Right lobe of liver (tissue), 6 donors: ENCODE measurements at places on chromosomes 13 and 19.
A peak's percentile ranks its signal among the peaks of the same experiment; 100 is the strongest.

DNA sequence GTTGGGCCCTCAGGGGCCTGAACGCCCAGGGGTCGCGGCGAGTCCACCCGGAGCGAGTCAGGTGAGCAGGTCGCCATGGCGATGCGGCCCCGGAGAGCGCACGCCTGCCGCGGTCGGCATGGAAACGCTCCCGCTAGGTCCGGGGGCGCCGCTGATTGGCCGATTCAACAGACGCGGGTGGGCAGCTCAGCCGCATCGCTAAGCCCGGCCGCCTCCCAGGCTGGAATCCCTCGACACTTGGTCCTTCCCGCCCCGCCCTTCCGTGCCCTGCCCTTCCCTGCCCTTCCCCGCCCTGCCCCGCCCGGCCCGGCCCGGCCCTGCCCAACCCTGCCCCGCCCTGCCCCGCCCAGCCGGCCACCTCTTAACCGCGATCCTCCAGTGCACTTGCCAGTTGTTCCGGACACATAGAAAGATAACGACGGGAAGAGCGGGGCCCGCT is at the start of gene CCNA1:
CCNA1 (plus strand) TSS at position 390 of the 439 bp plus-strand sequence. CDS start 562 bp downstream, outside the sequence.
- DNase-seq = no peak

DNA sequence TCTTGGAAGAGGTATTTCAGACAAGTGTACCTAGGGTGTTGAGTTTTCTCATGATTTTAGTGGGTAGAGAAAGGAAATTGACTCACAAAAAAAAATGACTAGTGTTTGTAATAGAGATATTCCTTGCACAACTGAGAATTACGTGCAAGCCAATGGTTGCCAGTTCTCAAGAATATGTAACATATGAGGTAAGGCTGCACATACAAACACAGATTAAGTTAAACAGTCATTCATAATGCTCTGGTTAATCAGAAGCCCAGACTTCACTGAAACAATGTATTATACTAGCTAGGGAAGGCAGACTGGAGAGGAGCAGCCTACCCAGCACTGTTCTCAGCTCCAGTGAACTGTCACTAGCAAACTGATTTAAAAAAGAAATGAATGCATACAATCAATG is 418.3 kb downstream of the DIAPH3 start:
- no peak for DNase-seq

DNA sequence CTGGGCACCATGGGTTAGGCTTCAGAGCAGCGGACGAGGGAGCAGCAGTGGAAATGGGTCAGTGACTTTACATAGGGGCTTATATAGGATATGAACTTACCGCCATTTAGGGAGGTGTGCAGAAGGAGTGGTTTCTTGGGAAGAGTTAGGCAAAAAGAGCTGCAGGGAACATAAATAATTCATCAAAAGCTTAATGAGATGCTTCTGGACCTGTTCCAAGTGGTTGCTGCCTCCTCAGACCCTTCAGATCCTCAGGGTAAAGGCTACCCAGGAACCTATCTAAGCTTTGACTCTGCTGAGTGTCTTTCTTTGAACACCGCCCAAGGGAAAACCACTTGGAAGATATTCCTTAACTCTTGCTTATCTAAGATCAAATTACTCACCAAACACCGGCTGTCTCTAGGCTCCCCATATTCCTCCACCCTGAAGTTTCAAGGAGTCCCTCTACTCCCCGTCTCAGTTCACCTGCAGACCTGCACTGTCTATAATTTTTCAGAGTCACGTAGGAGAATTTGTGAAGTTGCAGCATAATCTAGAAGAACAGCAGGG is at the start of gene IGFL4:
IGFL4 (minus strand) TSS at position 51 of the 549 bp plus-strand sequence; CDS start at position 11, 40 bp downstream.
- DNase-seq = no peak

DNA sequence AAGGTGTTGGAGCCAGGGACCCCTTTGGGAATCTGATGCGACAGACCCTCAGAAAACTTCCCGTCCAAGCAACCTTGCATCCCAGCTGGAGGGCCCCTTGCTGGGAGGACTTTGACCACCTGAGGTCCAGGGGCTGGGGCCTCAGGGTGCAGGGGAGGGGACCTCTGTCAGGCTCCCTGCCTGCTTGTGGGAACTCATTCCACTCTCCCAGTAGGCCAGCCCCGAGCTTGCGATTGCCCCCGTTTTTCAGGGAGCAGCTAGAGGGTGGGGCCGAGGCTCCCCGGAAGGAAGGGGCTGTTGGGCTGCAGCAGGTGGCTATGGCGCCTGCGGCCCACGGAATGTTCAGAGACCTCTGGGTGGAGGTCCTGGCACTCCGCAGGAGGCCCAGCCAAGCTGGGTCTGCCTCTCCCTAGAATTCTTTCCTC is 2.8 kb downstream of the GNA11 start:
- peak; percentile 42 for DNase-seq

DNA sequence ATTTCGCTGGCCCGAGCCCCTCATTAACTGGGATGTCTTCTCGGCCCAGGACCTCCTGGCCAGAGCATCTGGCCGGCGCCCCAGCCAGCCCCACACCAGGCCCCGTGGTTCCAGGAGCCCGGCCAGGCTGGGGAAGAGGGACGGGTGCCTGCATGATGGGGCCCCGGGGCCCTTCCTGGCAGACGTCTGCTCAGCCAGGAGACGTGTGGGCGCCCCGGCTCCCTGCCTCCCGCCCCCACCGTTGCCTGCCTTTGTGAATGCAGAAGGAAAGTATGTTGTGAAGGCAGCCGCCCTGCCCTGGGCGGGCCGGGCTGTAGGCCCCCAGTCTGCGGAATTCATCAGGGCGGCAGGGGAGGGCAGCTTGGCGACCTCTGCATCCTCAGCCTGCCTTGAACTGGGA is 4.4 kb upstream of the COMP start:
- DNase-seq = no peak

DNA sequence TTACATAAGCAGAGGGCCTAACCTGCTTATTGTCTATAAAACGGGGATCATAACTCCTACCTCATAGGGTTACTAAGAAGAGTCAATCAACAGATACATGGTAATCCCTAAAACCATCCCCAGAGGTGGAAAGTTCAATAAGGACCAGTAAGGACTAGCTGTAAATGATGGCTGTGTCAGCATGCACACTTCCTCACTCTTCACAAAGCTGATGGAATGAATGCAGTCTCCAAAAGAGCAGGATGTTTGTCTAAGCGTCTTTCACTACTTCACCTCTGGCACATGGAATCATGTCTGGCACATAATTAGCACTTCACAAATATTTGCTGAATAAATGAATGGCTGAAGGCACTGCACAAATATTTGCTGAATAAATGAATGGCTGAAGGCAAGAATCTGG is 134.2 kb downstream of the MIPEP start:
- DNase-seq = no peak

GRCh38 chr19:37654629-37655300 is 500 bp downstream of the ZFP30 start:
- DNase-seq = peak; percentile 40

DNA sequence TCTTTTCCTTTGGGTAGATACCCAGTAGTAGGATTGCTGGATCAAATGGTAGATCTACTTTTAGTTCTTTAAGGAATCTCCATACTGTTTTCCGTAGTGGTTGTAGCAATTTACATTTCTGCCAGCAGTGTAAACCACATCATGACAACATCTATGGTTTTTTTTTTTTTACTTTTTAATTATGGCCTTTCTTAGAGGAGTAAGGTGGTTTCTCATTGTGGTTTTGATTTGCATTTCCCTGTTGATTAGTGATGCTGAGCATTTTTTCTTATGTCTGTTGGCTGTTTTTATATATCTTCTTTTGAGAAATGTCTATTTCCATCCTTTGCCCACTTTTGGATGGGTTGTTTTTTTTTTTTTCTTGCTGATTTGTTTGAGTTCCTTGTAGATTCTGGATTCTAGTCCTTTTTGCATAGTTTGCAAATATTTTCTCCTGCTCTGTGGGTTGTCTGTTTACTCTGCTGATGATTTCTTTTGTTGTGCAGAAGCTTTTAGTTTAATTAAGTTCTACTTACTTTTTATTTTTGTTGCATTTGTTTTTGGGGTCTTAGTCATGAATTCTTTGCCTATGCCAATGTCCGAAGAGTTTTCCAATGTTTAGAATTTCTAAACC is 38.8 kb downstream of the TDRD3 start:
- no peak for DNase-seq

DNA sequence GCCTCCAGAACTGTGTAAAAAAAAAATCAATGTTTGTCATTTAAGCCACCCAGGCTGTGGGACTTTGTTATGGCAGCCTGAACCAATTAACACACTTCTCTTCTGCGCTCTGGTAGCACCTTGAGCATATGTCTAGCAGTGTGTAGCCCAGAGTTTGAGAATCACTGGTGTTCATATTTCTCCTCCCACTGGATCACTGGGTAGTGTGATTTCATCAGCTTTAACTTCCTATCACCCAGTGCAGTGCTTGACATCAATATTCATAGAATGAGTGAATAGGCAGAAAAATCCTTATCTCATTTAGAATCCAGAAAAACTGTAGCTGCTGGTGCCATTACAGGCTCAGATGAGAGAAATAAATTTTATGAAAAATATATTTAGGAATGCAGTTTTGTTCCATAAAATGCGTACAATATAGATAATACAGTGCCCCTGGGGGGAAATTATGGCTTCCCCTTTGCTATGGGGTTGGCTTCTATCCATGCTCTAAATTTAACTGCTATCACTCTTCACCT is 30.7 kb upstream of the WASF3 start:
- DNase-seq = no peak

DNA sequence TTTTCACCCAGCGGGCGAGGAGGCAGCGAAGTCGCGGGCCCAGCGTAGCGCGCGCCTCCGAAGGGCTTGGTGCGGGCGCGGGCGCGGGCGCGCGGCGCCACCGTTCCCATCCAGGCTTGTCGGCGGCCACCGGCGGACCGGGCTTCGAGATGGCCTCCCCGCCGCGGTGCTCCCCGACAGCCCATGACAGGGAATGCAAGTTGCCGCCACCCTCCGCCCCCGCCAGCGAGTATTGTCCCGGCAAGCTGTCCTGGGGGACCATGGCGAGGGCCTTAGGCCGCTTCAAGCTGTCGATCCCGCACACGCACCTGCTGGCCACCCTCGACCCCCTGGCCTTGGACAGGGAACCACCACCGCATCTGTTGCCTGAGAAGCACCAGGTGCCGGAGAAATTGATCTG is at the start of gene WDR88:
WDR88 (plus strand) TSS at position 94 of the 400 bp plus-strand sequence; CDS start at position 150, 56 bp downstream.
- no peak for DNase-seq

GRCh38 chr13:73158851-73159250 is 100.0 kb downstream of the KLF5 start:
- no peak for DNase-seq

DNA sequence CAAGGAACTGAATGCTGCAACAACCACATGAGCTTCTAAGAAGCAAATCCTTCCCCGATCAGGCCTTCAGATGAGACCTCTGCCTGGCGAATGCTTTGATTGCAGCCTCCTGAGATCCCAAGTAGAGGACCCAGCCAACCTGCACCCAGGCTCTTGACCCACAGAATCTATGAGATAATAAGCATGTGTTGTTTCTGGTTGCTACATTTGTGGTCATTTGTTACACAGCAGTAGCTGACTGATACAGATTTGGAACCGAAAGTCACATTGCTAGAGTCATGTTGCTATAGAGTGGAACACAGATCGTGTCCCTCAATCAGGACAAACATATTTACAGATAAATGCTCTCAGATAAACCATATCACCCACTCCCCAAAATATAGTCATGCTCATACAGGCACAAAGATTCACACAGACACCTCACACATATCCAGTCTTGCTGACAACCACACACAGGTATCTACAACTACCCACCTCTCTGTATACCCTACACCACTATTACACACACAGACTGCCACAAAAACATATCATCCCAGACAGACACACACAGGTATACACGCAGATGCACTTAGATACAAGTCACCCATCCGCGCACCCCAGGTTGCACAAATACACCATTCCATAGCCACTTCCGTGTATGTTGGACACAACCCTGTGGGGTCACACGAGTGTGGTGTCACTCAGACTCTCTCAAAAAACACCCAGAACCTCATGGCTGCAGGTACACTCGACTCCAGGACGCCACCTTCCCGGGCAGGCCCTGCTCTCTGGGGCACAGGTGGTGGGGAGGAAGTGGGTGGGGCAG is 5.5 kb downstream of the DIRAS1 start:
- no peak for DNase-seq

DNA sequence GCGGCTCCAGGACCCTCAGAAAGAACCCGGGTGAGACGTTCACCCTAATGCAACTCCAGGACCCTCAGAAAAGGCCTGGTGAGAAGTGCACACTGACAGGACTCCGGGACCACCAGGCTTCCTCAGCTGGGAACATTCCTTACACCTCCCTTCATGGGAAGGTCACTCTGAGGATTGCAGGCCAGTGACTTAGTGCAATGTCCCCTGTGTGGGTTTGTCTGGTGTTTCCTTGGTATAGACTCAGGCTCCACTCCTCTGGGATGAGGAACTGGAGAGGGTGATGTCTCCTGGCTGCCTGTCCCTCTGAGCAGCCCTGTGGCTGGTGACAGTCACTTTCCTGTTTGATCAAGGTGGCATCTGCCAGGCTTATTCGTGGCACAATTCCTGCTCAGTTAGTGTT is 49.7 kb downstream of the TEX29 start:
- DNase-seq = no peak

DNA sequence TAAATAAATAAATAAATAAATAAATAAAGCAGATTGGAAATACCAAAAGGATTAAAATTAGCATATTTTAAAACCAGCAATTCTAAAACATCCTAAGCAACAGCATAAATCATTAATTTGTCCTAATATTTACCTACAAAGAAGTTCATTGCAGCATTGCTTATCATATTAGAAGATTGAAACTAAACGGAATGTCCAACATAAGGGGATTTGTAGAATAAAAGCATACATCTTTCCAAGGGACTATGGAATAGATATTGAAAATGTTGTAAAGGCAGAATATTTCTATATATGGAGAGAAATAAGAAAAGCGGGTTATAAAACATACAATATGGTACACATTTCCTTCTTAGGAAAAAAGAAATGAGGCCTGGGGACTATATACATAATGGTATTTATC is 71.1 kb upstream of the RFC3 start:
- DNase-seq = no peak

- no peak for DNase-seq
Measured at GRCh38 chr13:45873491-45874325, 22.2 kb upstream of the SIAH3 start.

DNA sequence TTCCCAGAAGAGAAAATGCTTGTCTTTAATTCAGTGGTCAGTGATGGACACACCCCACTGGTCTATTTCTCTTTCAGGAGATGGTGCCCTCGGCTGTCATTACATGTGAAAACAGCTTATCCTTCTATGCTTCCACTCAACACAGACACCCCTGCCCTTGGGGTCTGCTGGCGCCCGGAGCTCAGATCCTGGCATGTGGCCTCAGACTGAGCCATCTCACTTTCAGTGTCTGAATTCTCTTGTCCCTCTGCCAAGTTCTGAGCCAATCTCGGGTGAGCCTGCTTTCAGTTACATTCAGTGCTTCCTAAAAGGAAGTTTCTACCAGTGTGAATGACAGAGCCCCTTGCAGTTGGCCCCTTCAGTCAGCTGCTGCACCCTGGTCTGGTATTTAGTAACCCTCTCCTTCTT is 293.6 kb downstream of the DNAJC15 start:
- DNase-seq = no peak

GRCh38 chr19:10568062-10568825 is 535 bp downstream of the CDKN2D start:
- peak; percentile 59 for DNase-seq
